ENCODE measurements at places on chromosomes 5 and 9.

DNA sequence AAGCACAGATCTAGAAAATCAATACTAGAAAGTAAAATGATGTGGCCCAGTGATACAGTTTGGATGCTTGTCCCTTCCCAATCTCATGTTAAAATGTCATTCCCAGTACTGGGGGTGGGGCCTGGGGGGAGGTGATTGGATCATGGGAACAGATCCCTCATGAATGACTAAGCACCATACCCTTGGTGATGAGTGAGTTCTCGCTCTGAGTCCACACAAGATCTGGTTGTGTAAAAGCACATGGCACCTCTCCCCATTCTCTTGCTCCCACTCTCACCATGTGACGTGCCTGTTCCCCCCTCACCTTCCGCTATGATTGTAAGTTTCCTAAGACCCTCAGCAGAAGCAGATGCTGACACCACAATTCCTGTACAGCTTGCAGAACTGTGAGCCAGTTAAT lies 234.2 kb upstream of the CDH6 start:
- no peak for DNase-seq

DNA sequence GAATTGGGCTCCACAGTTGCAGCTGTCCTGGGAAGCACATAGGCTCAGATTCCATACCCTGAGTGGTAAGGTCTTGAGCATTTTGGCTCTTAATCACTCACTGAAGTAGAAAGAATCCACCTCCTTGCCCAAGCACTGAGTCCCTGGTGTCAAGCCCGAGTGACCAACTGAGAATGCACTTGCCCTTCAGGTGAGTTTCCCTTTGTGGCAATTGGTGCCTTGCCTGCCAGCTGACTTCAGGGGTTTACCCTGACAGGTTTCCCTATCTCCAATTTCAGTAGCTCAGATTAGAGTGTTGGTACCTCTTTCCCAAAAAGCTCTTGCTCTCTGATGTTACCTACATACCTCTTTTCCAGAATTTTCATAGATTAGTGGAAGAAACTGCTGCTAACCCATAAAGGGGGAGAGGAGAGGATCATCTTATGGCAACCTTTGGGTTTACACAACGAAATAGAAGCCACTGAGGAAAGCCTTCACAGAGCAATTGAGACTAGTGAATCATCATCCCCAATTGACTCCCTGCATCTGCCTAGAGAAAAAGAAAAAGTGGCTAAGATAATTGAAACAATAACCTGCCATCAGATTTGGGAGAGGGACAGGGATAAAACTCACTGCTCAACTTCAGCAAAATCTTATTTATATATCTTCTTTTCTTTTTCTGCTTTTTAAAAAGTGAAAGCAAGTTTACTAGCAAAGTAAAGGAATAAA lies 48.6 kb downstream of the CCL28 start:
- no peak for DNase-seq

DNA sequence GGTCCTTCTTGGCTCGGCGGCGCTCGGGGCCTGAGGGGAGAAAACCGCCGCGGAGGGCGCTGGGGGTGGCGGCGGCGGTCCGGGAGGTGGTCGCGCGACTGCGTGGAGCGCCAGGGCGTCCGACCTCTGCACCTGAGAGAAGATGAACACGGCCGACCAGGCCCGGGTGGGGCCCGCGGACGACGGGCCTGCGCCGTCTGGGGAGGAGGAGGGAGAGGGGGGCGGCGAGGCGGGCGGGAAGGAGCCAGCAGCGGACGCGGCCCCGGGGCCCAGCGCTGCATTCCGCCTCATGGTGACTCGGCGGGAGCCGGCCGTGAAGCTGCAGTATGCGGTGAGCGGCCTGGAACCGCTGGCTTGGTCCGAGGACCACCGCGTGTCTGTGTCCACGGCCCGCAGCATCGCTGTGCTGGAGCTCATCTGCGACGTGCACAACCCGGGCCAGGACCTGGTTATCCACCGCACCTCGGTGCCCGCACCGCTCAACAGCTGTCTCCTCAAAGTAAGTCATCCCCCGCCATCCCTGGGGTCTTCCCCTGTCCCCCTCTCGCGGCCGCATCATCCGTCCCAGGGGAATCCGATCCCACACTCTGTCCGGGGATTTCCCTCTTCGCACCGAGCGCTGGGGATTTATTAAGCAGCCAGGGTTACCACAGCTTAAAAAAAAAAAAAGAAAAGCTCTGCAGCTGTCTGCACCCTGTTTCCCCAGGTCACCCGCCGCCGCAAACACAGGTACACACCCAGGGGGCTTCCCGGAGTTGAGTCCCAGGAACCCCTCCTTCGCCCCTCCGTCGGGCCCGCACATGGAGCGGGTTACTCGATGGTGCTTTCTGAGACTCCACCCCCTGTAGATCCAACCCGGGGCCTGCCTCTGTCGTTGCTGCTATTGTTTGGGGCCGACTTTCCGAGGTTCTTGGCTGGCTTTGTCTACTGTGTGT lies at the start of gene GTF3C4:
GTF3C4 (plus strand) TSS at position 8 of the 935 bp plus-strand sequence; CDS start at position 143, 135 bp downstream.
- DNase-seq, result no peak

DNA sequence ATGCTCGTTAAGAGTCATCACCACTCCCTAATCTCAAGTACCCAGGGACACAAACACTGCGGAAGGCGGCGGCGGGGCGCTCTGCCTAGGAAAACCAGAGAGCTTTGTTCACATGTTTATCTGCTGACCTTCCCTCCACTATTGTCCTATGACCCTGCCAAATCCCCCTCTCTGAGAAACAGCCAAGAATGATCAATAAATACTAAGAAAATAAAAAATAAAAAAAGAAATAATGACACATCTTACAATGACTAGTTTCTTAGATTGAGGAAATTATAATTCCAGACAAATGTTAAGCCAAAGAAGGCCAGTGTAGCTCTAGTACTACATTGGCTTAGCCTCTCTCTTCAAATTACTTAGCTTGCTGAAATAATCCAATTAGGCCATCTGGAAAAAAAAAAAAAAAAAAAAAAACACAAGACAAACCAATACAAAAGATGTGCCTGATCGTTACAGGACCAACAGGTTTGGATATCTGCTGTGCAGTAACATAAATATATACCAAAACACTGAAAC lies 58.0 kb downstream of the ANXA2R start:
- no peak for DNase-seq

DNA sequence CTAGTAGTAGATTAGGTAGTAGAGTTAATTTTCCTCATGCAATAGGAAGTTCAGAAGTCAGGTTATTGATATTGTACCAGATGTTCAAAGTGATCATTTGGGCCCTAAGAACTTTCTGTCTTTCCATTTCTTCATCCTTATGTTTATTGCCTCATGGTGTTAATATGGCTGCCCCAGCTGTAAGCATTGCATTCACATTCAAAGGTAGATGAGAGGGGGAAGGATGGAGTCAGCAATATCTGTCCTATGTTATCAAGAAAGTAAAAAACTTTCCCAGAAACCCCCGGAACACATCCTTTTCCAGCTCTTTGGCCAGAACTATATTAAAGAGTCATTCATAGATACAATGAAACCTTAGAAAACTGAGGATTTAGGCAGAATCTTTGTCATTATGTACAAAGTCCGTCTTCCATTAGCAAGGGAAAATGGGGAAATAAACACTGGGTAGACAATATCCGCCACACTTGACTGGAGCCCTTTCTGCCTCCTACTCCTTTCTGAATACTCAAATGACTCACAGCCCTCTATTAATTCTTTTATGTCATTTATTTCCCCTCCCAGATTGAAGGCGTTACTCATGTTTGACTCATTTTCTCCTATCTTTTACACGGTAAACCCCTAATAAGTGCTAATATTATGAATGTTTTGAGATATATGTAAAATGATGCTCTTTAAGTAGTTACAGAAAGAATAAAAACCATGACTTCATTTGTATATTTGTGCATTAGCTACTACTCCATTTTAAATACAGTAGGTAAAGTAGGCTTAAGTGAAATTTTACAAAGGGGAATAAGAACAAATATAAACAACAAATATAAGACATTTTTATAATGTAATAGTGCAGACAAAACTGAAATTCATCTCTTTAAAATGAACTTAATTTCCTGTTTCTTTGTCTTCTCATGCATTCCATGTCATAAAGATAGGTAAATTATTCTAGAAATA lies 127.6 kb downstream of the SLF1 start:
- DNase-seq, result no peak

- no peak for DNase-seq
Measured at GRCh38 chr9:1492156-1492555, 442.0 kb downstream of the DMRT2 start.

DNA sequence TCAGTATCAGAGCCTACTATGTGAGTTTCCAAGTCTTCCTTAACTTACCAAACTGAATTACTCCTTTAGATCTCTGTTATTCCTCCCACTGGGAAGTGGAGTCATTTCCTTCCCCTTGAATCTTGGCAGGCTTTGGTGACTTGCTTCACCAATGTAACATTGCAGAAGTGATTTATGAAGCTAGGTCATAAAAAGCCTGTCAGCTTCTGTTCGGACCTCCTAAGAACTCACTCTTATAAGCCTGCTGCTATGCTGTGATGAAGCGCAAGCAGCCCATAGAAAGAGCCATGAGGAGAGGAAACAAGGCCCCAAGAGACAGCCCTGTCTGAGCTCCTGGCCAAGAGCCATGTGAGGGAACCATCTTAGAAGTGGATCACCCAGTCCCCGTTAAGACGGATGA lies 14.2 kb upstream of the FOXB2 start:
- DNase-seq, result no peak

DNA sequence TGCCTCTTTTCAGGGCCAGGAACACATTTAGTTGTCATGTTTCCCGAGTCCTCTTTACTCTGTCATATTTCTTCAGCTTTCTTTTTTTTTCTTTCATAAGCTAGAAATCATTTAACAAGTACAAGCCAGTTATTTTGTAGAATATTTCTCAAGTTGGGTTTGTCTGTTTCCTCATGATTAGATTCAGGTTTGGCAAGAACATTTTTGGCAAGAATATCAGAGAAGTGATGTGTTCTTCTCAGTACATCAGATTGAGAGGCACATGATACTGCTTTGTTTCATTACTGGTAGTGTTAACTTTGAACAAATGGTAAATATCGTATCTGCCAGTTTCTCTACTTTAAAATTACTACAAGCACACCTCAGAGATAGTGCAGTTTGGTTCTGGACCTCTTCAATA lies 45.1 kb downstream of the PCSK5 start:
- DNase-seq, result no peak

DNA sequence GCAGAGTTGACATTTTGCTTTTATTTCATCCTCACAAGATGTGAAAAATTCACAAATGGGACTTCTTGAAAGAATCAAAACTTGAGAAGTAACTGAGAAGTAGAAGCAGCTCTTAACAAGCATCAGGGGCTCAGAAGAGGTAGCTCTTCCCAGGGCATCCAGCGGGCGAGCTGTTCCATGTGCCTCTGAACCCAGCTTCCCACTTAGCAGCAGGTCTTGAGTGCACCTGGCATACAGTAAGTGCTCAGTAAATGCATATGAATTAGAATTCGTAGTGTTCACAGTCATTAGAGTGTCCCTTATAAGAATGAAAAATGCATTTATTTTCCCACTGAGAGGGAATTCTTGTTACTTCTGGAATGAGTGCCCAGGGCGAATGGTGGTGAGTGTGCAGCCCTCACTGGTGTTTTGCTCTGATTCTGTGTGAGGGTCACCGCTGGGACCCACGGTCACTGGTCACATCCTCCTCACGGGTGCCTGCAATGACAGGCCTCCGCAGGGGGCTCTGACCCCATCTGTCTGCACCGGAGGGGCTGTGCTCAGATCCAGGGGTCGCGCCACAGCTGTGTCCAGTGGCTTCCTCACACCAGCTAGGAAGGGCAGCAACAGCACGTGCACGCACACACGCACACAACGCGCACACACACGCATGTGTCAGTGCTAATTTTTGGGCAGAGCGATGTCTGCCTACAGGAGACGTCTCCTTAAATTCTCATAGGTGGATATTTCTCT lies 26.9 kb downstream of the EXOC3 start:
- no peak for DNase-seq

GRCh38 chr9:126420643-126421564 lies 94.3 kb downstream of the MVB12B start:
- DNase-seq, result no peak

DNA sequence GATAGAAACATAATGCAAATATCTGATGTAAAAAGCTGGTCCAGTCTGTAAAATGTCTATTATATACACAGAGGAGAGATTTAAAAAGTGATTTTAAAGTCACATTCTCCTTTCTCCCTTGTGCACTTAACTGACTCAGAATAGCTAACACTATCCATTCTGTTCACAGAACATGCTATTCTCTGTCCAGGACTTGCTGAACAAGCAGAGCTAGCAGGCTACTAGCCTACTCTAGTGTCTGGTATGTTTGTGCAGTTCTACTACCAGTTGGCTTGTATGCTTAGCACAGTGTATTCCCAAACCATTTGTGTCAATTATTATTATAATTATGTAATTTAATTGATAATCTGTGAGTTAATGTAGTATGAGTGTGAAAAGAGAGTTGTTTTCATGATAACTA lies 161.7 kb upstream of the NUDT12 start:
- DNase-seq, result no peak

- DNase-seq, result no peak
Measured at GRCh38 chr9:76085596-76085995, 195.1 kb downstream of the PCSK5 start.

DNA sequence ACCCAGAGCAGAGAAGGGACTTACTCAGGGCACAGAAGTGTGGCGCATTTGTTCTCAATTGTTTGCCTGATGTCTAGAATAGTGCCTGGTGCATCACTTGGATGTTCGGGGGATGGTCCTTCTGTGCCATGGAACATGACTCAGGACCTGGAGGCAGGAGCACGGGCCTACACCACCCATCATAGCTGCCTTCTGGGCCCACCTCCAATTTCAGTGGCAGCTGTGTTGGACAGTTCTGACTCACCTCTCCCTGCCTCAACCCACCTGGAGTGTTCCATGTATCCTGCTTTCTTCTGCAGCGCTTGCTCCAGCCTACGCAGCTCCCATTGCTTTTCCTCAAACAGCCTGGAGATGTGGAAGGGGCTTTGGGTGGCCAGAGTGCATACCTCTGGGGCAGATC lies 12.5 kb upstream of the CXCL14 start:
- DNase-seq, result no peak

- DNase-seq, result no peak
Measured at GRCh38 chr9:136149853-136150252, 31.2 kb upstream of the TMEM250 start.

DNA sequence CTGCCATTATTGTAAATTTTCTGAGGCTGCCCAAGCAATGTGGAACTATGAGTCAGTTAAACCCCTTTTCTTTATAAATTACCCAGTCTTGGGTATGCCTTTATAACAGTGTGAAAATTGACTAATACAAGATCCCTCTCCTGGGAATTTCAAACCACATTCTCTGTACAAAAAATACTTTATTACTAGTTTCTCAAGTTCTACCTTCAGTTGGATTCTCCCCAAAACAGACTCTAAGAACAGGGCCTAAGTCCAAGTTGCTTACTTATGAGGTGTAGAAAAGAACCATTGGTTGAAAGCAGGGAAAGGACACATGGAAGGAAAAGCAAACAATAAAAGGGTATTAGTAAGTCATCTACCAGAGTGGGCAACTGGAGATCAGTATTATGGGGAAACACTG lies 343.2 kb downstream of the TMEM232 start:
- DNase-seq, result no peak

GRCh38 chr9:108163321-108164005 lies 673.9 kb upstream of the KLF4 start:
- no peak for DNase-seq

GRCh38 chr9:94909250-94909894 lies 182.9 kb downstream of the AOPEP start:
- no peak for DNase-seq

All from cerebellar cortex (tissue), 1 donor.